Endothelial cell of coronary artery (primary cell): ENCODE measurements at places on chromosomes 16 and 17. TPM values are rescaled to one million over a fixed set of nuclear protein-coding genes. Genes with fewer than 3 reads are reported as not detected.

ALOX12 gene
- total RNA-seq: not detected in 2 replicates

GRAP gene
- 25.3 and 26.1 TPM in 2 replicates for total RNA-seq

KRT12 gene
- not detected in 2 replicates for total RNA-seq

TOM1L1 gene
- total RNA-seq: 3.1 and 19.7 TPM in 2 replicates

CCT6B gene
- 0.38 and 0.90 TPM in 2 replicates for total RNA-seq

ENPP7 gene
- total RNA-seq: not detected in 2 replicates

SLC6A4 gene
- total RNA-seq: under 0.01 TPM in 2 replicates

ZNF469 gene
- 1.3 and 7.4 TPM in 2 replicates for total RNA-seq

CTU2 gene
- 24.8 TPM in 2 replicates for total RNA-seq

C16orf95 gene
- 3.3 and 4.1 TPM in 2 replicates for total RNA-seq

C17orf100 gene
- total RNA-seq: 0.18 and 0.38 TPM in 2 replicates
